ENCODE measurements at places on chromosomes 1 and 21.

DNA sequence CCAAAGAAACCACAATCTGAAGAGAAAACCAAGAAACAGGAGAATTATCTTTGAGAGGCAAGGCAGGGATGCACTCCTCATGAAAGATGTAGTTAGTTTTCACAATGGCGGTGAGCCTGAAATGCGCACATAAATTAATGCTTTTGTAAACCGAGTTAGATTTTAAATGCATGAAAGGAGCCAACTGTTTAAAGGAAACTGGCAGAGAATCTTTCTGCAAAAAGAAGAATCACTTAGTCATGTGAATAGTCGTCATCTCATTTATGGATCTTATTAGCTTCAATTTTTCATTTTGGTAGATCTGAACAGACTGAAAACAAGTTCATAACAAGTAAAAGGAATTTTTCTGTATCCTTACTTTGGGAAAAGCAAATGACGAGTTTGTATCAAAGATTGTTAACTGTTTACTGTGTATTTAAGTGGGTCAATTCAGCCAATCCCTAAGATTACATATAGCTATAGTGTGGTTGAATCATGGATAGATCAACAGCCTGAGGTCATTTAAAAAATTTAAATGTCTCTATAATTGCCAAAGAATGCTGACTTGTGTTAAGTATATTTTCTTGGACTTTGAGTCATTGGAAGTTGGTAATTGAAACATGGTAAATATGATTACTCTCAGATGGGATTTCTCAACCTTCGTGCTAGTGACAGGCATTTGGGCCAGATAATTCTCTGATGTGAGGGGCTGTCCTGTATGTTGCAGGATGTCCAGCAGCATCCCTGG is 226.6 kb upstream of the KAZN start:
- DNase-seq = no peak

- no peak for DNase-seq
Observed at GRCh38 chr1:81948495-81948894, 147.8 kb downstream of the ADGRL2 start.

GRCh38 chr21:34668803-34669148 is at the start of gene CLIC6:
TSS of gene CLIC6 (plus strand) at chr21:34668994. CDS start at chr21:34669389, 395 bp downstream.
- DNase-seq = no peak

DNA sequence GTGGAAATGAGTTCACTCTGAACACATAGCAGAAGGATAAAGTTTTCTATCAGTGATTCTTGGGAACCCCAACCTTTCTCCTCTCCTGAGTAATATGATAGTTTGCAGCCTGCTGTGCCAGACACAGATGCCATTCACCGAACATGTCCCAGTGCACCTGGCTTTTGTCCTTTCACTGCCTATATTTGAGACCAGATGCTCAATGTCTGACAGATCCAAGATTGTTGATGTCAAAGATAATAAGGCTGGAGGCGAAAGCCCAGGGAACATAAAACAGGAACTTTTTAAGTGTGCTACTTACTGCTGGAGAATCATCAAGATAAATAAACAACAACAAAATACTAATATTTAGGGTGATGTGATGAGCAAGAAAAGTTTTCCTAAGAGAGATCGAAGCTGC is 139.3 kb downstream of the TIAM1 start:
- DNase-seq = no peak

- DNase-seq = no peak
Observed at GRCh38 chr21:45463871-45464270, 58.9 kb downstream of the COL18A1 start.

GRCh38 chr1:36123356-36123755 is 1.7 kb downstream of the COL8A2 start:
- DNase-seq = no peak

DNA sequence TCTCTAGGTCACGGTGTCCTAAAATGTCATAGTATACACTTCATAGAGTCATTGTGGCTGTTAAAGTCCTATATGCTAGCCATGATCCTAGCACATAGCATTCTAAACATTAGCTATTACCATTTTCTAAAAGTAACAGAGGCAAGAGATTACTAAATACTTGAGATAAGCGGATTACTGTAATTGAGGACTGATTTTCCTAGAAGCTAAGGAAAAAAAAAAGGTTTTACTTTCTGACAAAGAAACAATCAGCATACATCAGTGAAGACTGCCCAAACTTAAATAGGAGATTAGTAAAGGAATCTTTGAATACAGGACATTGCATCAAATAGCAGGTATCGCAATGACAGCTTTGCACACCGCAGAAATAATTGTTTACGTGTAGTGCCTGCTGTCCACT is 91.3 kb upstream of the HNRNPU start:
- no peak for DNase-seq

DNA sequence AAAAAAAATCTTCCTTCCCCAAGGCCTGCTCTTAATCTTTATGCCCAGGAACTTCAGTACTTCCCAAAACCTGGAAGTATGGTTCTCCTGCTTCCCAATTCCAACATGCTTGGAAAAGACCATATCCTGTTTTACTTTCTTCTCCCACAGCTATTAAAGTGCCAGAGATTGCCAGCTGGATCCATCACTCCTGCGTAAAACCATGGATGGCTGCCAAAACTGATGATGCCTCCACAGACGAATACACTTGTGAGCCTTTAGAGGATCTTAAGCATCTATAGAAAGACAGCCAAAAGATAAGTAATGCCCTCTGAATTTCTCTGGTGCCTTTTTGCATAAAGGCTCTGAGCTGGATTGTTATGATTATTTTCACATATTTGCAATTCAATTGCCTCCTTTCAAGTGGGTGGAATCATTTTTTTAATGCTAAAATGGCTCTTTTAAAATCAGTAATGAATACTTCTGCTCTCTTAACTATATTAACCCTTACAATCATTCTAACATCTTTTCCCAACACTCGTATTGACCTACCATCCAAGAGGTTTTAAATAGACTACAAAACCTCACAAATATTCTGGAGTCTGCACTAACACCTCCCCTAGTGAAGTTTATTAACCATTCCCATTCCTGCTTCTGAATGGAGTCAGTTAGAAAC is 1807.8 kb downstream of the BRINP3 start:
- DNase-seq = no peak

DNA sequence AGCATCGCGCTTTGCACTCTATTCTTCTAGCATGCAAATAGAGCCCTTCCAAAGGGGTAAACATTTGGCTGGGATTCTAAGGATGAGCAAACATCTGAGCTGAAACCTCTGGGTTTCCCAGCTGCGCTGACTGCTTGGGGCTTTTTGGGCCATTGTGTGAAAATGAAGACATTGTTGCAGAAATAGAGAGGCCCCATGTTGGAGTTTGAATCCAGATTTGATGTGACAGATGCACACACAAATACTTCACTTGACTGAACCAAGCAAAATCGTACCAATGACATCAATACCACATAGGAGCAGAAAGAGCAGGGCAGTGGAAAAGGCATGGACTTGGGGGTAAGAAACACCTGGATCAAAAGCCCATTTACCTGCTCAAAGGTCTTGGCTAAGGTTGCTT is 144.6 kb upstream of the HMGB4 start:
- no peak for DNase-seq

GRCh38 chr1:84780000-84780716 is 89.9 kb upstream of the SSX2IP start:
- no peak for DNase-seq

DNA sequence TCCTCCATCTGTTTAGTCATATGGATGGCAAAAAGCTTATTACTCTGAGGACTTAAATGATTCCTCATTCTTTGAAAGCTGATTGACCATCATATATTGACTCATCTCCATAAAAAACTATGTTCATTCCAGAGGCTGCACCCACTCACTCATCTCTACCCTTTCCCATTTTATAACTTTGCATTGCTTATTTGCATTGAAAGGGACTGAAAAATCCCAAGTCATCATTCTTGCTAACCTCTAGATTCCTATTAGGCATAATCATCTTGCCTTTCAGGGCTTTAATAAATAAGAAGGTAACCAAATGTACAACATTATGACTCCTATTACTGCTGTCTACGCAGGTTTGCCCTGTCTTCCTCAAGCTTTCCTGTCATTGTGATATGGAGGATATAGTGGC is 1180.3 kb upstream of the B3GALT2 start:
- DNase-seq = no peak

DNA sequence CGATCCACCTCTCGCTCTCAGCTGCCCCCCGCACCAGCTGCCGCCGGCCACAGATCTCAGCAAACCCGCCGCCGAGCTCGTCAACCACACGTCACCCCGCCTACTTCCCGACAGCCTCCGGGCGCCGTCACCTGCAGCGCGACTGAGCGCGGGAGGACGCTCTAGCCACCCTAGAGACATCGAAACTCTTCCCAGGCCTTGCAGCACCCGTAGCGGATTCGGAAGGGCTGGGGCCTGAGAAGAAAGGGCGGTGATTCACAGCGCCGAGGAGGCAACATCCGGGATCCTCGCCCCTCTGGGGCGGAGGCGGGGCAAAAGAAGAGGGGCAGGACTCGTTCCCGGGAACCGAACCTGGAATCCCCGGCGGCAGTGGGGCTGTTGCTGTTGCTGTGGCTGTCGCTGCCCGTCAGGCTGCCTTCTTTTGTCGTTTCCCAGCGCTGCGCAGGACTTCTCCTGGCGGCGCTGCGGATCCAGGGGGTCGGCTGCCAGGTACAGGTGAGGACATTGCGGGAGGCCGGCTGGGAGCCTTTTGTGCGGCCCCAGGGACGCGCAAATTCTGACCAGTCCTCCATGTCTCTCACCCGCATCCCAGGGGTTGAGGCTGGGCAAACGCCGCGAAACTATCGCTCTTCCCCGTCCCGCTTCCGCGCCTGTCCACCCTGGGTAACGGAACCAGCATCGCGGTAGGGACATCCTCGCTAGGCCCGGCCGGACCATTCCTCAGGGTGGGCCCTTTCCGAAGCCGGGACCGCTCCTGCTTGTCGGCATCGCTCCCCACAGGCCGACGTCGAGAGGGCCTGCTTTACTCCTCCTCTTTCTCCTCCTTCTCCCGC is at the start of the genes RO60 and UCHL5:
Gene RO60, plus strand, starts transcription at position 331 of the 833 bp plus-strand sequence. CDS start 9,443 bp downstream, outside the sequence.
Gene UCHL5, minus strand, starts transcription at position 79 of the 833 bp plus-strand sequence. CDS start 100 bp downstream, outside the sequence.
- DNase-seq = peak; percentile 97

- DNase-seq = no peak
Observed at GRCh38 chr1:147246910-147247655, 4.6 kb downstream of the CHD1L start.

DNA sequence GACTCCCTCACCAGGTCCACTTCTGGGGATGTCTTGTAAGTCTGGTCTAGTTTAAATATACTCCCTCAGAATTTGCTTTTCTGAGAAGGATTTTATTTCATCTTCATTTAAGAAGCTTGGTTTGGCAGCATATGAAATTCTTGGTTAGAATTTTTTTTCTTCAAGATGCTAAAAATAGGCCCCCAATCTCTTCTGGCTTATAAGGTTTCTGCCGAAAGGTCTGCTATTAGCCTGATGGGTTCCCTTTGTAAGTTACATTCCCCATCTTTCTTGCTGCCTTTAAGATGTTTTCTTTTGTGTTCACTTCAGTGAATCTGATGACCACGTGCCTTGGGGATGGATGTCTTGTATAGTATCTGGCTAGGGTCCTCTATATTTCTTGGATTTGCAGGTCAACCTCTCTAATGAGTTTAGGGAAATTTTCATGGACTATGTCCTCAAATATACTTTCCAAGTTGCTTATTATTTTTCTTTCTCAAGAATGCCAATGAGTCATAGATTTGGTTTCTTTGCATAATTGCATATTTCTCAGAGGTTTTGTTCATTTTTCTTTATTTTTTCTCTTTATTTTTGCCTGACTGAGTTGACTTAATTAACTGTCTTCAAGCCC is 19.4 kb downstream of the TCP10L start:
- DNase-seq = no peak

DNA sequence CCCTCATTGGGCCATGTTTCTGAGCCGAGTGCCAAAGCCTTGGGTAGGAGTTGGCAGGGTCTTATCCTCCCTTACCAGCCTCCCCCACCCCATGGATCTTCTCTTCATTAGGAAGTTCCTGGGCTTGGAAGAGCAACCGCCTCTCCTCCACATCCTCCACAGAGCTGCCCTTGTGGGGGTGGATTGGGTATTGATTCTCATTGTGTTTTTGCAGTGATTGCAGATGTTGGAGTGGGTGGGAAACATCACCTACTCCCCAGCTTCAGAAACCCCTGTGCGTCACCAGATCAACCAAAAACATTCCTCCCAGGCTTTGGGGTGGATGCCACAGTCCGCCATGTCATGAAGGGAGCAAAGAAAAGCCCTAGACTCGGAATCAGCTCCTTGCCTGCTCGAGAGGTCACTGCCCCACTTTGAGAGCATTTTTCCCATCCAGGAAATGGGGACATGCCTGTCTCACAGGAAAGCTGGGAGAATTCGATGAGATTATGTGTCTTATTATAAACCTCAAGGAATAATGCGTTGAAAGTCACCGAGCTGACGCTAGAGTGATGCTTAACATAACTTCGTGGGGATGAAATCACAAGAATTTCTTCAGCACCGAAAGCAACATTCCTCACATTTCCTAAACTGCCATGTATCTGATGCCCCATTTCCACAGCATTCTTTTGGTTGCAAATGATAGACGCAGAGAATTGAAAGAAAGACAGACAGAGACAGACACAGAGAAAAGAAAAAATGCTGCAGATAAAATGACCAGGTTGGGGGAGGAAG is 44.7 kb upstream of the ZBTB40 start:
- DNase-seq = no peak

DNA sequence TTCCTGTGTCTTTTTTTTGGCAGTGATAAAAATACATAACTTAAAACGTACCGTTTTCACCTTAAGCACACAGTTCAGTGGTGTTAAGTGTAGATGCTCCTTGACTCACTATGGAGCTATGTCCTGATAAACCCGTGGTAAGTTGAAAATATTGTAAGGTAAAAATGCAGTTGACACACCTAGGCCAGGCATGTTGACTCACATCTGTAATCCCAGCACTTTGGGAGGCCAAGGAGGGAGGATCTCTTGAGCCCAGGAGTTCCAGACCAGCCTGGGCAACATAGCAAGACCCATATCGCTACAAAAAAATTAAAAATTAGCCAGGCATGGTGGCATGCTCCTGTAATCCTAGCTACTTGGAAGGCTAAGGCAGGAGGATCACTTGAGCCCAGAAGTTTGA is 73.6 kb upstream of the COG2 start:
- DNase-seq = no peak

GRCh38 chr1:115183158-115183557 is 93.9 kb upstream of the TSPAN2 start:
- no peak for DNase-seq

GRCh38 chr1:168734271-168734670 is 5.3 kb upstream of the DPT start:
- DNase-seq = no peak

DNA sequence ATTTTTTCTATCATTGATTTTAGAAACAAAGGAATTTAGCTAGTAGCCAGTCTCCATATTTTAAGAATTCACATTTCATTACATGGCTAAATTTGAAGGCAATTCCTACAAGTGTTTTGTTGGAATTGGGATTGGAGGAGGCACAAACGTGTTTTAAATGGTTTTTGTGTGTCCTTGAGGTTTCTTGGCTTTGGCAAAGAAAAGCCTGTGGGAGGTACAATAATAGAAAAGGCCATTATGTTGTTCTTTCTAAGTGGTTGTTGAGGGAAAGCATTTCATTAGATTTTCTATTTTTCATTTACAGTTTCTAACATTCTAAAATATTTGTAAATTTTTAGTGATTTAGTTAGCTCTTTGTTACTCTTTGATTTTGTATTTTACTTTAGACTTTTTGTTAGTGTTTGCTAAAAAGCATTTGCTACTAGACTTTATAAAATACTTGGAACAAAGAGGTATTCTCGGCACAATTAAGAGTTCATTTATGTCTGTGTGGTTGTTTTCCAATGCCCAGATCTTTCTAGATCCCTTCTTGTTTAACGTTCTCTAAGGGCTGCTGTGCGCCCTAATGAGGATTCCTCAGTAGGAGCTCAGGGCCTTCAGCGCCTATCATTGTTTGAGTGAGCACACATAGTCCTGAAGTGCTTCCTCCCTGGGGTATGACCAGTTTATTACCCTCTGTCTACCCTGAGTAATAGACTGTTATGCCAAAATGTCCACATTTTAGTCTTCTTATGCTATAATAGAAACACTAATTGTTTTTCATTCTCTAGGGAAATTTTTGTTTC is 70.0 kb upstream of the KIAA1614 start:
- peak; percentile 34 for DNase-seq

- DNase-seq = no peak
Observed at GRCh38 chr1:15132965-15133364, 20.6 kb upstream of the TMEM51 start.
